ENCODE measurements at places on chromosomes 6 and 20.

GRCh38 chr6:77021232-77021631 is 442.1 kb downstream of the HTR1B start:
- no peak for DNase-seq

GRCh38 chr6:150539568-150539967 is 60.1 kb upstream of the PLEKHG1 start:
- no peak for DNase-seq

DNA sequence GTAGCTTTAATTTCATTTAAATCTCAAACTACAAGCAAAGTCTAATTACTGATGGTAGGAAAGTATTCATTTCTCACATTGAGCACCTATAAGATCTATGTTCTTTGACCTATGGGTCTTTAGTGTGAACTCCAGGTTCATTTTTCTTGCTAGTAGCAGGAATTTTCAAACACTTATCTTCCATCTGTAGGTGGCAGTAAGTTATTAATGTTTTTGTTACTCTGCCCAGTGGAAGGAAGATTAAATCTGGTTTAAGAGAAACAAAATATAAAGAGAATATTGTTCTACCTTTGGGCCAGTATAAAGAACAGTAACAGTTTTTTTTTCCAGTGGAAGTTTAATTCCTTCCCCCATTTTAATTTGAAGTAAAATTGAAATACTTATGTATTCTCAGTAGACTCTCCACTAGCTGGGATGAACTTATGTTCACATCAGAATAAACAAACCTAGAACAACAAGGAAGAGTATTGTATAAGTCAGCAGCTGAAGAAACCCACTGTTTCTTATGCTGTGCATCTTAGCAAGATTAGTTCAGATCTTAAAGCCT is 328.2 kb downstream of the PHF3 start:
- no peak for DNase-seq

- DNase-seq = no peak
These were observed 13.2 kb upstream of the SERINC1 start for GRCh38 chr6:122484760-122485159.

DNA sequence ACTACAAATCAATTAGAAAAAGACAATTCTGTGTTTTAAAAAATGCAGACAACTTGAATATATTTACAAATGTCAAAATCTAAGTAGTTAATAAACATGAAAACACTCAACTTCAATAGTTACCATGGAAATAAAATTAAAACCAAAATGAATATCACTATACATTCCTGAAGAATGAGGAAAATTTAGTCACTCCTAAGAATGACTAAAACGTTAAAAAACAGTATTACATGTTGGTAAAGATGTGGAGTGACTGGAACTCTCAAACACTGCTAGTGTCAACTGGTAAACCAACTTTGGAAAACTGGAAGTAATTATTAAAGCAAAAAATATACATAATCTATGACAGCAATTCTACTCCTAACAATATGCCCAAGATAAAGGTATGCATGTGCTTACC is 36.3 kb downstream of the AHI1 start:
- no peak for DNase-seq

GRCh38 chr6:25083784-25084507 is 148.2 kb upstream of the RIPOR2 start:
- DNase-seq = no peak

DNA sequence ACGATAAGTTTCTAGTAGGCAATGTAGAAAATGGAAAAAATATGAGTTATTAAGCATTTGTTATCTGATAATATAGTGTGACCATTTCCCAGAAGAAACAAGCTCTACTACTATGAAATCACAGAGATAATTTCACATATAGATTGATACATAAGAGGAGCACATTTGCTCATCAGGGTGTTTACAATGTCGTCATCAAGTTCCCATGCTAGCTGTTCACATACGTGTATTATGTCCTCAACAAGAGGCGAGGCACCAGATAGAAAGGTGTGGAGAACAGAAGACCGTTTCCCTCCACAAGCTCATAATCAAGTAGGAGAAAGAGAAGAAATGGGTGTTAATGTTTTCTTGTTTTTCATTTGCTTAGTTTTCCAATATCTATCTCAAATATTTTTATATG is 326.1 kb upstream of the ARID1B start:
- no peak for DNase-seq

- no peak for DNase-seq
These were observed 1075.5 kb downstream of the KHDRBS2 start for GRCh38 chr6:61210549-61210948.

- DNase-seq = no peak
These were observed 86.7 kb upstream of the SYNDIG1 start for GRCh38 chr20:24382743-24383142.

- no peak for DNase-seq
These were observed 236.3 kb upstream of the ZNF217 start for GRCh38 chr20:53829724-53830521.

DNA sequence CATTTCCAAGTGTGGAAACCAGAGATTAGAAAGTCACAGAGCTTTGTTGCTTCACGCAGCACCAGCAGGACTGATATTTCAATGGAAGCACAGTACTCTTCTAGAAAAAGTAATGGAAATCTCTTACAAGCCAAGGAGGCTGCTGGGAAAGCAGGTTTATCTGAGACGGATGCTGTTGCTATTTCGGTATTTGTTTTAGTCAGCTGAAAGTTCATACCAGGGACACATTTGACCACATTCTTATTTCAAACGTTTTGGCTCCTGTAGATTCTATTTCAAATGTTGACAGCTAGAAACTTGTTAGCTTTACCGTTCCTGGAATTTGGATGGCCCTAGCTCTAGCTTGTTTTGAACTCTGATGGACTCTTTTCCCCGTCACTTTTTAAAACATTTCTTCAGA is 3.7 kb upstream of the TMEM242 start:
- DNase-seq = no peak

DNA sequence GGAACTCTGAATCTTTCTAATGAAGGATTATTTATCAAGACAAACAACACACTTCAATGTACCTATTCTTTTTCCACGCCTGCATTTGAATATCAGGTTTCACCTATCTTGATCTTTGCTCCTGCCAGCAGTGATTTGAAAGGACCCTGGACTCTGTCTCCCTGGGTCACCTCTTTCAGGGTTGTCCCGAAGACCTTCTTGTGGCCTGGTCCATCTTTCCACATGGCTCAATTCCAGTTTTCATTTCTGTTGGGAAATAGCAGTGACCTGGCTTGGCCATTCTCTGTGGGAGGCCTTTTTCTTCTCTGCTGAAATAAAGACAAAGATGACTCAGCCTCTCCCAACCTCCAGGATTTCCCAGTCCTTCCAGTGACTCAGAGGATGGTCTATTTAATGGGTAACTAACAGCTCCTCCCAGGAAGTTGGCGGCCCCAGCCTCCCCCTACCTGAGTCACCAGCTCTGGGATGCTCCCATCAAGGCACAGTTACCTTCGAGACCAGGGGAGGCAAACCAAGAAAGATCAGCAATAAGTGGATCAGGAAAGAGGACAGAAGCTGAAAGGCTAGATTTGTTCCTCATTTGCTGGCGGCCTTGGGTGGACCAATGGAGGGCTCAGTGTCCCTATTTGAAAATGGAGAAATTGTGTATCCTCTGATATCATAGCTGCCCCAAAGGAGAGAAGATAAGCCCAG is 120.2 kb upstream of the RNF24 start:
- DNase-seq = no peak

- DNase-seq = peak; percentile 33
These were observed 34.4 kb downstream of the CDH26 start for GRCh38 chr20:59992526-59993084.

- DNase-seq = no peak
These were observed 24.2 kb upstream of the PAQR8 start for GRCh38 chr6:52337633-52338290.

GRCh38 chr6:117907601-117908245 is 659 bp downstream of the SLC35F1 start:
- DNase-seq = peak; percentile 33
